Body of pancreas (tissue), 4 donors: ENCODE measurements at places on chromosomes 16 and 17. TPM values are rescaled to one million over a fixed set of nuclear protein-coding genes. Genes with fewer than 3 reads are reported as not detected.
A peak's percentile ranks its signal among the peaks of the same experiment; 100 is the strongest.

DNA sequence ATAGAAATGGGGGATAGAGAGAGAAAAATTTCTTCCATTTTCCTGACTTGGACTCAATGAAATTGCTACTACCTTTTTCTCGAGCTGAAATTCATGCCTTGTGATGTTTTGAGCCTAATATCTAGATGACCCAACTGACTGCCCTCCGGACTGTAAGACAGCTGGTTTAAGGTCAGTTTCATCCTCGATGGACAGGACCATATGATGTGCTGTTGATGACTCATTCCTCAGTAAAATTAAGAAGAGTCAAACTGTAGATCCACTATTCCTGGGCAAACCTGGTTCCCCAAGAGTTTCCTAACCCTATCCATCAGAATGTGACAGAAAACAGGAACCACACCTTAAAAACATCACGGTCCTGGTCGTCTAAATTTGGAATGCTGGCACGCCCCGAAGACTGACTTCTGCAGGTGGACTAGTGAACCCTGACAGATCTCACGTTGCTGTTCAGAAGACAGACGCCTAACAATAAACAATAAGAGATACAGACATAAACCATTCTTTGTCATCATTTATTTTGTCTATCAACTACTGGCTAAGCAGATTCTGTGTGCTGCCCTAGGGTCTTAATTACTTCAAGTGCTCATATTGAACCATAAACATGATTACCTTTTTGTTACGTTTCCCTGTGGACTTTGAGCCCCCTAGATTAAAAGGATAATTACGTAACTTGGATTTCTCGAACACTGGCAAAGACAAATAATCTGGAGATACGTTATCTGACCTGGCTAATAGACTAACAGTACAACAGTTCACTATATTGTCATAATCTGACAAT, 45.1 kb upstream of the NOS2 start:
- DNase-seq: no peak

DNA sequence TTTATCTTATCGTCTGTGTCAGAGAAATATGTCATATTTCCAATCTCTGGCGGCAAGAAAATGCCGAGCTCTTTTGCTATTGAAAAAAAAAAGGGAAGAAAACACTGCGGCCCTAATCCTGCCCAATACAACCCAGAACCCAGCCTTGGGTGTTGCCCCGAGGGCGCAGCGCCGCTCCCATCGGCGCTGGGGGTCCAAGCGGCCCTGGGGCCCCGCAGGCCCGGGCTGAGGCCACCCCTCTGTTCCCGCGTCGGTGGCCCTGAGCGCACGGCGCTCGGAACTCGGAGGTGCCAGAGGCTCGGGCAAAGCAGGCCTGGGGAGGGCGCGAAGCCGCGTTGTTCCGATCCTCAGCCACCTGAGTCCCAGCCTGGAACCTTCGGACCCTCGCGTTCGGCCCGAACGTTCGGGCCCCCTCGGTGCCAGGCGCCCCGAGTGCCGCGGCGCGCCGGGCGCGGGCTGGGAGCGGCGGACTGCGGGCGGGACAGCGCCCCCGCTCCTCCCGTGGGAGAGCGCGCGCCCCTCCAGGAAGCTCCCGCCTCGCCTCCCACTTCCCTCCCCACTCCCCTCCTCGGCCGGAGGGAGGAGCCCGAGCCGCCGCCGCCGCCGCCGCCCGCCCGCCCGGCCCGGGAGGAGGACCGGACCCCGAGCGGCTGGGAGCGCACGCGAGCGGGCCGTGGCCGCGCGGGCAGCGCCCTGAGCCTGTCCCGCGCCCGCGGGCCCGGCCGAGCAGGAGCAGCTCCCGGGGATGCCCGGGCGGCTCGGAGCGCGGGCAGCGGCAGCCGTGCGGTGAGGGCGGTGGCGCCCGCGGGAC, at the start of gene CPNE2:
TSS of gene CPNE2 (plus strand) at position 609 of the 811 bp plus-strand sequence. CDS start 18,160 bp downstream, outside the sequence.
- DNase-seq: peak; percentile 75

- DNase-seq: peak; percentile 30
These were observed 215.2 kb downstream of the NTN1 start for GRCh38 chr17:9236286-9237052.

DNA sequence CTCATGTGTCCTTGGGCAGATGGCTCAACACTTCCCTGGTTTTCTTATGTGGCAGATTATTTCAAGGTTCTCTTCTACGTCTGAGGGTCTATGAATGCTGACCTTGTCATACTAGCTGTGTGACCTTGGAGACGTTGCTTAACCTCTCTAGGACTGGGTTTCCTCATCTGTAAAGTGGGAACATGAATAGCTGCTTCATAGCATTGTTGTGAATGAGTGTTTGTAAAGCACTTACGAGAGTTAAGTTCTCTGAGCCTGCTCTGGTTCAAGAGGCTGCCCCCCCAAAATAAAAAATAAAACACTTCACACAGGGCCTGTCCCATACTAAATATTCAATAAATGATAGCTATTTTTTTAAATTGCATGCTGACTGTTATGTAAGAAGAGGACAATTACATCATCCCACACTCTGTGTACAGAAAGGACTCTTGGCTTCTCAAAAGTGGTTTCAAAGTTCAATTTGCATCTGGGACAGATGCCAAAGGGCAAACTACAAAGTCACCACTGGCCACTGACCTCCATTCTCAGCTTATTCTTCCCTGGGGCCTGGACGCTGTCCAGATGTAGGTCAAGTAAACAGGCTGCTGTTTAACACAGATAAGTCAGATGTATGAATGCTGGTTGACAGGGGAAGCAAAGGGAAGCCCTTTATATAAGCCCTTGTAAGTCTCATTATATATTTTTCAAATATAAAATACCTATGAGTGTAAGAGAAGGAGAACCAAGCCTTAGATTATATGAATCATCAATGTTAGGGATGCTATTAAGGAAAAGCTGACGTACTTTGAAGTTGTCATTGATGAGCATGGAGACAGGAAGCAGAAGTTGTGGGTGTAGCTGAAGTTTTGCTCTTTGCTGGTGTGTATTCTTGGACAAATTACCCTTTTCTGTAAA, 15.4 kb upstream of the NDEL1 start:
- peak; percentile 89 for DNase-seq

GRCh38 chr17:13074026-13074425, 56.2 kb upstream of the ELAC2 start:
- DNase-seq: no peak

GRCh38 chr17:27532269-27533263, 76.3 kb downstream of the KSR1 start:
- peak; percentile 75 for DNase-seq

- DNase-seq: no peak
These were observed 224.1 kb upstream of the TBX2 start for GRCh38 chr17:61175298-61176142.

- DNase-seq: no peak
These were observed 36.2 kb upstream of the NAT9 start for GRCh38 chr17:74812109-74813009.

- DNase-seq: no peak
These were observed 41.6 kb downstream of the HSBP1 start for GRCh38 chr16:83849421-83849820.

DNA sequence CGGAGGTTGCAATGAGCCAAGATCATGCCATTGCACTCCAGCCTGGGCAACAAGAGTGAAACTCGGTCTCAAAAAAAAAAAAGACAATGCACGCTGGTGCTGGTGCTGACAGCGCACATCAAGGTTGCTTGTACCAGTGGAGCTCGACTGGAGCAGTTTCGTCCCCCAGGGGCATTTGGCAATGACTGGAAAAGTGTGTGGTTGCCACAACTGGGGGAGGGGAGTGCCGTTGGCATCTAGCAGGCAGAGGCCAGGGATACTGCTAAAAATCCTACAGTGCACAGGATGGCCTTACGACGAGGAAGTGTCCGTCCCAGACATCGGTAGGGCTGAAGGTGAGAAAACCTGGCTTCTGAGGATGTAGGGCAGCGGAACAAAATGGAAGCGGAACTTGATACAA, 2.4 kb downstream of the MEAK7 start:
- DNase-seq: peak; percentile 2

- DNase-seq: no peak
These were observed 444 bp downstream of the HELZ start for GRCh38 chr17:67244431-67245072.

- no peak for DNase-seq
These were observed 445.7 kb downstream of the TOX3 start for GRCh38 chr16:52101246-52101645.

- no peak for DNase-seq
These were observed 136.9 kb downstream of the TMEM132E start for GRCh38 chr17:34716291-34716690.

The TNFRSF13B gene
- total RNA-seq: not detected

The RRAD gene
- total RNA-seq: 8.3 TPM

The GRAPL gene
- total RNA-seq: not detected

The PIRT gene
- total RNA-seq: not detected

The NPIPB13 gene
- 0.33 TPM for total RNA-seq

The GP1BA gene
- total RNA-seq: not detected

The HCFC1R1 gene
- 6.9 TPM for total RNA-seq

The SYCE1L gene
- total RNA-seq: 1.0 TPM
